Hematopoietic multipotent progenitor cell (in vitro differentiated cells): ENCODE measurements at places on chromosomes 6 and 20. TPM values are rescaled to one million over a fixed set of nuclear protein-coding genes. Genes with fewer than 3 reads are reported as not detected.

Gene LY6G5C
- 3.5 TPM for total RNA-seq

Gene MTCH1
- total RNA-seq, result 110 TPM

GRCh38 chr20:54361475-54361874 is 113.9 kb upstream of the DOK5 start:
- DNase-seq, result no peak

DNA sequence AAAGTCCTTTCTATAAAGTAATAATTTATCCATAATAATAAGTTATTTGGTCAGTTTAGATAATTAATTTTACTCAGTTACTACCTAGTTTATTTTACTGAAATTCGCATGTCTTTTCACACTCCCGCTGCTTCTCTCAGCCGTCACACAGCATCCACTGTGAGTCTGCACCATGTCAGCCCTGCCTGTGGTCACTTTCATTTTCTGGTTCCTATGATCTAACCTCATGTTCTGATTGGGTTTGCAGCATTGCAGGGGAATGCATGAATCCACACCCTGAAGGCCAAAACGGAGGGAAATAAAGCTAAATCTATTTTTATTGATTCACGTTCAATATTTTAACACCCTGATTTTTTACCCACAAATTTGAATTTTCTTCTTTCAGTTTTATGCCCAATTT is 47.4 kb downstream of the PDE10A start:
- DNase-seq, result no peak

DNA sequence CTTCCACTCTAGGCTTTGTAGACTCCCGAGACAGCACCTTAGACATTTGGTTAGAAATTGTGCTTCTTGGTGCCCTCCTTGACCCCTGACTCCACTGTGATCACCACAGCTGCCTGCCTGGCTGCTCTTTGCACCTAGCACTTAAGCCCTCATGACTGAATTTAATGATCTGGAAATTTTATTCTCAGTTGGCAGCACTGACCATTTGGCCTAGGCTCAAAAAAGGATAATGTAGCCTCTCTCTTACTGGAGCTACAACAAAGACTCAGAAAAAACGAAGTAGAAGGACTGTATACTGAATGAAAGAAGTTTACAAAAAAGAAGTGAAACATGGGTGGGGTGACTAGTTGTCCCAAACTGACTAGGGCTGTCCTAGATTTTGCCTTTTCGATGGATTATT is 11.3 kb upstream of the ABRACL start:
- DNase-seq, result no peak

DNA sequence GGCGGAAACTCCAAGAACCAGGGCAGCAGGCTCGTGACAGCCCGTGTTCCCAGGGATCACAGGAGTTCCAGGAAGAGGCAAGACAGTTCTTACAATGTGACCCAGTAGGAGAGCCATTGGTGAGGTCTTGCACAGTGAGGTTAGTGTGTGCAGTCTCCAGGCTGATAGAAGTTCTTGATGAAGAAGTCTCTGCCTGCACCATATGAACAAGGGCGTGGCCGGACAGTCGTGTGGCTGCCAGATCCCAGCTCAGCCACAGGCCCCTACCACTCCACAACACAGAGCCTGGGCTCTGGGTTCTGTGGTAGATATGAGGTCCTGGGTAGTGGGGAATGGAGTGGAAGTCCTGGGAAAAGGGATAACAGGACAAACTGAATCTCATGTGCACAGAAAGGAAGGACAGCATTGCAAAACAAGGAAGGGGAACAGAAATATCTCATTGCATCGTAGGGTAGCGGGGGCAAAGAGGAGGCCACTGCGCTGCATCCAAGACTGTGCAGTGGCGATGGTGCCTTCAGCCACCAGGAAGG is 65.2 kb downstream of the STX11 start:
- peak; percentile 13 for DNase-seq

Gene TSPO2
- total RNA-seq, result not detected

Gene SH3BGRL2
- total RNA-seq, result 4.6 TPM

DNA sequence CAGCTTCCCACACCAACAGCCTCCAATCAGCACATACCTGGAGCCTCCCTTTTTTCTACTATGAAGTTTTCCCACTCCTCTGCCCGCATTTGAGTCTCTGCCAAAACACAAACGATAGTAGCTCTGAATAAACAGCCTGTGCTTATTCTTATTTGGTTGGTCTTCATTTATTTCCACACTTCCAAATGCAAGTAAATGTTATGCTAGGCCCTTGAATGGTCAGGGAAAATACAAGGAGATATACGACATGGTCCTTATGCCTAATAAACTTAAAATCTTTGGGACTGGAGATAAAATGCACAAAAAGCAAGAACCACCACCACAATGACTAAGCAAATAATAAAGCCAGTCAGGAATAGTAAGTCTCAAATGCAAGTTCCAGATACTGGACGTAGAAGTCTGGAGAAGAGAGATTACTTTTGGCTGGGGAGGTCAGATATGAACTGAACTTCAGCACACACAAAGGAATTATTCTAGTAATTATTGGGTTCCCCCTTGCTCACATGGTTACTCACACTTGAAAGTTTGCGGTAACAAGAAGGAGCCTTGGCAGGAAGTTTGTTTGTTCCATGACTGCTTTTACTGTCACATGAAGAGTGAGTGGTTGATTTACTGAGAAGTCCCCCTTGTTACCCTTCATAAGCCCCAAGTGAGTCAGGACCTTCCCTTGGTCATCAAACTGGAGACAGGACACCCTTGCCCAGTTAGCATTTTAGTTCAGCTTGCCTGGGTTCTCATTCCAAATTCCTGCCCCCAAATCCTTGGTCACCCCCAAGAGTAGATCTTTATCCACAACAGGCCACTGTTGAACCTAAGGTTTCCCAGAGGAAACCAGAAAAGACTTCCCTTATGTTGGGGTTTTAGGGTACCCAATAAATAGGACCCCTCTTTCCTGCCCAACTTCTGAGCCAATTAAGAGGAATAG is 511.2 kb upstream of the JARID2 start:
- peak; percentile 94 for DNase-seq

Gene MICB
- 15.1 TPM for total RNA-seq

Gene NAA20
- 27.5 TPM for total RNA-seq

DNA sequence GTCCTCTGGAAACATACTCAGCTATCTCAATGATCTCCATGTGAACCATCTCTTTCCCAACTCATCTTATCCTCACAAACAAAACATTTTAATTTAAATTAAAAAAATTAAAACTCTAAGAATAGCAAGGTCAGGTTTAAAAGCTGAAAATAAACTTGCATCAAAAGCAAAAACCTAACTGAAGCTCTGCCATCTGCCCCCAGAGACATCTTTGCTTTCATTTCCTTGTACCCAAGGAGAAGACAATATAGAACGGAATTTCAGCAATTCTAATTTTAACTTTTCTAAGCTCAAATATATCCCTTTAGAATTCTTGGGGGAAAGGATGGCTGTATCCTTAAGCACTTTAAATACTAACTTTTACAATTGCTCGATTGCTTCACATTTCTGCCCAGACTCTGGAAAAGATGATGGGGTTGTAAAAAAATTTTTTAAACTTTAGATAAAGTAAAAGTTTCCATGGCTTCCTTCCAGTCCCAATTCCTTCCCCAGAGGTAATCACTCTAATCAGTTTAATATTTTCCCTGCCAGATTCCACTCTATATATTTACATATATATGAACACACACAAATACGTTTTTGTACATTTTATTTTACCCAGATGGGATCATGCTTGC is 69.2 kb upstream of the SMIM29 start:
- DNase-seq, result no peak

Gene ULBP1
- under 0.01 TPM for total RNA-seq

DNA sequence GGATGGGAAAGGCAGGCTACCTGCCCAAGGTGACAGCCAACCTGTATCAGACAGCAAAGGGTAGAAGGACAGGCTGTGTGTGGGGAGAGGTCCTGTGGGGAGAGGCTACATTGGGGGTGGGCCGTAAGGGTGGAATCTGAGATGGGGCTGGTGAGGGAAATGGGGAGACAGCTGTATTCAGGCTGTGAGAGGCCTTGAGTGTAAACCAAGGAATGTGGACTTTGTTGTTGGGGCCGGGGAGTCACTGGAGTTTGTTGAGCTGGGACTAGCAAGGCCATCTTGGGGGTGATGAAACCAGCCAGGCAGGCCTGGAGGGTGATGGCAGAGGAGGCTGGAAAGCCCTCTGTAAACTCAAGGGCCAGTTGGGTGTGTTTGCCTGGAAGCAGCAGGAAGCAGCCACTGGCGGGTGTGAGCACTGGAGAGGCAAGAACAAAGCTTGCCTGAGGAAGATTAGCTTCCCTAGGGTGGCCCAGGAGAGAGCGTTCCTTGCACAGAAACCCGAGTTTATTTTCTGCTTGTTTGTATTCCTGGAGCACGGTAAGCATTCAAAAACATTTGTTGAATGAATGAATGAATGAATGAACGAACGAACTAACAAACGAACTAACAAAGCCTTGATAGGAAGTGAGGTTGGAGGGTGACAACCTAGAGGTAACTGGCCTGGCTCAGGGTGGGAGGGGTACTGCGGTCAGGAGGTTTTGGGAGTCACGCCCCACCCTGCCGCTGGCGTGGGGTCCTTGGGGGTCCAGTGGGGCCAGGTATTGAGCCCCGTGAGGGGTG is 18.9 kb downstream of the TTBK1 start:
- no peak for DNase-seq

Gene TNFRSF21
- total RNA-seq, result 12.9 TPM

GRCh38 chr6:107215334-107215733 is 100.0 kb upstream of the BEND3 start:
- no peak for DNase-seq

- no peak for DNase-seq
Observed at GRCh38 chr6:127403636-127404035, 55.6 kb downstream of the KIAA0408 start.

GRCh38 chr6:43205849-43206248 is 23.4 kb downstream of the DNPH1 start:
- no peak for DNase-seq

DNA sequence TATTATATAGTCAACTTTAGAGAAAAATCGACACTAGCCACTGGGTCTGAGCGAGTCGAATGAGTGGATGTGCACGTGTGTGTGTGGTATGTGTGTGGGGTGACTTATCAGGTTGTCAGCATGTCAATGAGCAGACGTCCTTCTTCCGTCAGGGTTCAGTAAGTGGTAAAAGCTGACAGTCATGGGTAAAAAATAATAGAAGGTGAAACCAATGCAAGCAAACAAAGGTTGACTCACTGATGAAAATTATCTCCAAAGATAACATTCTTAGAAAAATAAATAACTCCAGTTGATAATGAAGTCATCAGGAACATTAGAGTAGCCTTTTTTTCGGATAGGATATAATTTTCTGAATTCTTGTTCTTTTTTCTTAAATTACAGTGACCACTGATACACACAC is 243.8 kb upstream of the FOXQ1 start:
- DNase-seq, result no peak

DNA sequence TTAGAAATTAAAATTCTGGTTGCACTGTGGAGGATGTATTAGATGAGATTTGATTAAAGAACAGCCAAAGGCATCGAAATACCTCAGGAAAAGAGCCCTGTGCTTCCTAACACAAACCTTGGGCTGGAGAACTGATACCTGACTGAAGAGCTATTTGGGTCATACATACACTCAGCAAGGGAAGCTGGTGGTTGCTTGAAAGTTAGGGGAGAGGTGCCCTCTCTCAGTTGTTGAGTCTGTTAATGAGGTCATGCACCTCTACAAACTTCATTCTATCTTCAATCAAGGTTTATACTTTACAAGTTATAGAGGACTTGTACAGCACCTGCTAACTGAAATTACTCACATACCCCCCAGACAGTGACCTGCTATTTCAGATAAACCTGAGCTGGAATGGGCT is 25.5 kb downstream of the FAM184A start:
- DNase-seq, result no peak

Gene ORC3
- 7.8 TPM for total RNA-seq

DNA sequence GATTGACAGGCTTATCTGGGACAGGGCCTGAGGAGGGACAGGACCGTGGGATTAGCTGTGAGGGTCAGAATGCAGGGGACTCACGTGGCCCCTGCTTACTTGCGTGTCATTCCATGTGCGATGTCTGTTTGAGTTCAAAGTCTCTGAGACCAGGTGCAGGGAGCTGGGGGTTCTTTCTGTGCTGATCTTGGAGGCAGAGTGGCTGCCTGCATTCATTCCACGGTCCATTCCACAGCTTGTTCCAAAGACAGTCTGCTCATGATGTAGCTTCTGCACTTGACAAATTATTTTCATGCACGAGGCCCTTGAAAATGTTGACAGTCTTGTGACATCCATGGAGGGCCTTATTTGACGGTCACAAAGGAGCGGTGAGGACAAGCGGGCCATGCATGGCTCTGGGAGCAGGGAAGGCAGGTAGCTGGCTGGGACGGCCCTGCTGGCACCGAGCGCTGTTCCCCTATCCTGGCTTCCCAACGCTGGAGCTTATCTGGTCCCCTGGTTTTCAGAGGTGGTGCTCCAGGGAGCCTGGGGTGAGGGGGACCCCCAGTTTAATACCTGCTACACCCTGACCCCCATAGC is 156.3 kb upstream of the RNF24 start:
- no peak for DNase-seq

- no peak for DNase-seq
Observed at GRCh38 chr6:69487688-69488087, 309.1 kb downstream of the LMBRD1 start.

GRCh38 chr6:118917546-118918328 is 17.2 kb downstream of the MCM9 start:
- no peak for DNase-seq

Gene ZBTB24
- total RNA-seq, result 6.7 TPM

DNA sequence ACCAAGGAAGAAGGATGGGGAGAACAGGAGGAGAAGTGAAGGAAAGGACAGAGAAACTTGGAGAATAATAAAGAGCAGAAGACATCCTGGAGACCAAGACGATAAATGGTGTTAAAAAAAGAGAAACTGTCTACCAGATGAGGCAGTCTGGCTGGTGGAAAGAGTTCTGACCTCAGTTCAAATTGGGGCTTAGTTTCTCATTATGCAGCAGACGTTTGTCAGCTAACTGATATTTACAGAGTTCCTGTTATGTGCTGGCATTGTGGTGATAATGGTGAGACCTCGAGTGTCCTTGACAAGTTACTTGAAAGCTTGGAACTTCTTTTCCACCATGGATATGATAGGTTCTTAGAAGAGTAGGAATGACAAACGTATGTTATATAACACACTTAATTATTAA is 142.7 kb downstream of the LRRC1 start:
- DNase-seq, result no peak

- no peak for DNase-seq
Observed at GRCh38 chr20:50331469-50332363, 141.1 kb downstream of the CEBPB start.

DNA sequence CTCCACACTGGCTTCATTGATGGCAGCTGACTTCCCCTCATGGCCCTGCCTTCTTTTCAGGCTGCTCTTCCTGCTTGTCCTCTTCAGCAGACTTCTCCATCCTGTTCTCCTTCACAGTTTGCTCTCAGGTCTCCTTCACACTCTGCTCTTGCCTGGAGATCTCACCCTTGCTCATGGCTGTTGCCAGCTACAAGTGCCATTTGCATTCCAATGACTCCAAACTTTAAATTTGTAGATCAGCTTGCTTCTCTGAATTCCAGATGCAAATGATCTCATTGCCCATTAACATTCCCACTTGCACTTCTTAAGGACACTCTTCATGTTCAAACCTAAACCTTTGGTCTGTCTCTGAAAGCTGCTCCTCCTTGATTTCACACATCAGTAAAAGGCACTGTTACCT is 343.0 kb downstream of the QKI start:
- DNase-seq, result no peak

- DNase-seq, result no peak
Observed at GRCh38 chr6:135906972-135907465, 55.5 kb downstream of the PDE7B start.

- DNase-seq, result no peak
Observed at GRCh38 chr20:1186367-1186991, 1.7 kb upstream of the TMEM74B start.

GRCh38 chr6:167685654-167686053 is 141.1 kb upstream of the AFDN start:
- no peak for DNase-seq
